ENCODE measurements at places on chromosomes 3 and 15.
A peak's percentile ranks its signal among the peaks of the same experiment; 100 is the strongest.

- no peak for DNase-seq
Observed at GRCh38 chr3:159128628-159129027, 326.8 kb downstream of the MFSD1 start.

- DNase-seq: no peak
Observed at GRCh38 chr15:59590027-59590426, 21.6 kb upstream of the GCNT3 start.

DNA sequence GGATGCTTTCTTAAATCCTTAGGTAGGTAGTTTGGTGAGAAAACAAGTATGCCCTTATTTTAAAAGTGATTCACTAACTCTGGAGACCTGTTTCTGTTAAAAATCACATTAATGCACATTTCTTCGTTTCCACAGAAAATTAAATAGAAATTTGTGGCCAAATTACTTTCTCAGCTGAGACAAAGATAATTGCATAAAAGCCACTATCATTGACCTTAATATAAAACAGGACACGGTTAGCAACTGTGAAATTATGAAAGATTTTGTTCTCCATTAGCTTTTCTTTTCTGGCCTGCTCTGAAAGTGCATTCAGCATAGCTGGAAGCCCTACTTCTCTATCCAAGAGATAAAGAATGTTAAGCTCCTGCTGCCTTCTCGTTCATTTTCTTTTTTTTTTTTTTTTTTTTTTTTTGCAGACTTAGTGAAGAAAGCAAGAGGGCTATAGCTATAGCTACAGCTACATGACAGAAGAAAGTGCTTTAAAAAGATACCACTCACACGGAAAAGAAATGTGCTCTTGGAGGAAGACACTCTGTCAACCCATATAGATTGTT, 576.9 kb downstream of the OTOL1 start:
- no peak for DNase-seq

DNA sequence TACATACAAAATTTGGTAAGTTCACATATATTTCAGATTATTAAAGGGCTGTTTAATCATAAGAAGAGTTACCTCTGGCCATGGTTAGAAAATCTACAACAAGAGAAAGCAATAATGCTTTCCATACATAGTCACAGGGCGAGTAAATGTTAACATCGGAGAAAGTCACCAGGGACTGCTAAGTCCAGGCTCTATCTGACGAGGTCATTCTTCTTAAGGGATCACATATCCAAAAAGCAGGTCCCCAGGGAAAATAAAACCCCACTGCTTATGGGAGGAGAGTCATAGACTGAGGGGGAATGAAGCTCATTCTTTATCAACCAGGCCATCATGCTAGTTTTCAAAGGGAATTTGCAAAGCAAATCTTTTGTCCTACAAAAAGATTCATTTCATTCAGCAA, 3.1 kb downstream of the PCYT1A start:
- no peak for DNase-seq

GRCh38 chr3:162770551-162770950, 1273.9 kb downstream of the OTOL1 start:
- no peak for DNase-seq

DNA sequence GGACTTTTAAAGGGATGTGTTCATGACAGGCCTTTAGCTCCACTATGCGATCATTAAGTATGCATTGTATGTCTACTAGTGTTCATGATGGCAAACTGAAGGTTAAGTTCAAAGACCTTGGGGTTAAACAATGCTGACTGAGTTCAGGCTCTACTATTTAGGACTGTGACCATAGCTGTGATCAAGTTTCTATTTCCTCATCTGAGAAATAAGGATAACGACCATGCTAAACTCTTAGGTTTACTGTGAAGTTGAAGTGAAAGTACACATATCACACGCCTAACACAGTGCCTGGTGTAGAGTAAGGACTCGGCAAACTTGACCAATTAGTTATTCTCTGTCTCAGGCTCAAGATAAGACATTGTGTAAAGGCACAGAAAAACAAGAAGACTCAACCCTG, 243.2 kb downstream of the MBNL1 start:
- no peak for DNase-seq

GRCh38 chr15:68256675-68257450, 20.7 kb upstream of the FEM1B start:
- peak; percentile 78 for DNase-seq

DNA sequence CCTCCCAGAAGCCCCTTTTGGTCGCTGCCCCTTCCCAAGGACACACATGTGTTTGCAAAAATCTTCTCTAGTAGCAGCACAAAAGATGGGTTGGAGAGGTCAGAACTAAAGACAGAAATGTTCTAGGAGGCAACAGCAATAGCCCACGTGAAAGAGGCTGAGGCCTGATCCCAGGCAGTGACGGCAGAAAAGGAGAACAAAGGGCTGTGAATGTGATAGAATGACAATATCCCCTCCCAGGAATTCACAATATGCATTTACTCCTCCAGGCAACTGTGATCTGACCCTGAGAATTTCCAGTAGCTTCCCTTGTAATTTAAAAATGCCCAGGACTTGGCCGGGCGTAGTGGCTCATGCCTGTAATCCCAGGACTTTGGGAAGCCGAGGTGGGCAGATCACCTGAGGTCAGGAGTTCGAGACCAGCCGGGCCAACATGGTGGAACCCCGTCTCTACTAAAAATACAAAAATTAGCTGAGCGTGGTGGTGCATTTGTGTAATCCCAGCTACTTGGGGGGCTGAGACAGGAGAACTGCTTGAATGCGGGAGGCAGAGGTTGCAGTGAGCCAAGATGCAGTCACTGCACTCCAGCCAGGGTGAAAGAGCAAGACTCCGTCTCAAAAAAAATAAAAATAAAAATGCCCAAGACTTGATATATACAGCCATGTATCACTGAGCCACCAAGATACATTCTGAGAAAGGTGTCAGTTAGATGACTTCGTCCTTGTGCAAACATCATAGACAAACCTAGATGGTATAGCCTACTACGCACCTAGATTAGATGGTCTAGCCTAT, 43.6 kb upstream of the PIAS1 start:
- no peak for DNase-seq

- no peak for DNase-seq
Observed at GRCh38 chr3:165191491-165191890, 4.7 kb downstream of the SLITRK3 start.

GRCh38 chr15:69666921-69667811, 214.5 kb downstream of the RPLP1 start:
- no peak for DNase-seq

- no peak for DNase-seq
Observed at GRCh38 chr3:64209866-64210621, 15.2 kb downstream of the PRICKLE2 start.

GRCh38 chr3:188624384-188624783, 470.4 kb downstream of the LPP start:
- no peak for DNase-seq

DNA sequence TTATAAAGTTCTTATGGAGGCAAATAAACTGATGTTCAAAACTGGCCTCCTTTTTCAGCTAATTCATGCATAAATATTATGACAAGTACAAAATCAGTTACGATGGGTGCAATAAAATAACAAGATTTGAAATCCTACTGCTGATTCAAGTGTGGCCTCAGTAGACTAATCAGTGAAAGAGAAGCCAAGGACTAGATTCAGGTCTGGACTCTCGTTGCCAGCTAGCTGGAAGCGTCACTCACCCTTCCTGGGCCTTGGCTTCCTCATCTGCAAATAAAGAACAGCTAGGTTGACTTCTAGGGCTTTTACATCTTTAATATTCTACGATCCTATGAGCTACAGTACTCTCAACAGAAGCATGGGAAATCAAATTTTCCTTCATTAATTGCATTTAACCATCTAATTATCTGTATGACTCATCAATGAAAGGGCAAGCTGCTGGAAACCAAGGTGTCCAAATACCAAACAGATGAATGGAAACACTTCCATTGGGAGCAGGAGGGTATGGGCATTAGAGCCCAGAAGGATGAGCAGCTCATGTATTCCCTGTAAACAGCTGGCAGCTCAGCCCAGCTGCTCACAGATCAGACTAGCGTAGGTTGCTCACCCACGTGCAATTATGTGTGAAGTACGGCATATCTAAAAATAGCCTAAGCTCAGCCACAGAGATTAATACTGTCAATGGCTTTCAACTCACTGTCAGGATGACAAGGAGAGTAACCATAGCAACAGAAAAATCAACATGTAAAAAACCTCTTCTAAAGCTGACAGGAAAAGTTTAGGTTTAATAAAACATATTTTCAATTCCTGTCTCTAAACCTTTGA, 294.8 kb downstream of the PLCL2 start:
- peak; percentile 83 for DNase-seq

- DNase-seq: no peak
Observed at GRCh38 chr3:7562892-7563291, 702.0 kb downstream of the GRM7 start.

- DNase-seq: no peak
Observed at GRCh38 chr3:15602146-15602536, 596 bp downstream of the BTD start.
